ENCODE measurements at places on chromosomes 3 and 15.

DNA sequence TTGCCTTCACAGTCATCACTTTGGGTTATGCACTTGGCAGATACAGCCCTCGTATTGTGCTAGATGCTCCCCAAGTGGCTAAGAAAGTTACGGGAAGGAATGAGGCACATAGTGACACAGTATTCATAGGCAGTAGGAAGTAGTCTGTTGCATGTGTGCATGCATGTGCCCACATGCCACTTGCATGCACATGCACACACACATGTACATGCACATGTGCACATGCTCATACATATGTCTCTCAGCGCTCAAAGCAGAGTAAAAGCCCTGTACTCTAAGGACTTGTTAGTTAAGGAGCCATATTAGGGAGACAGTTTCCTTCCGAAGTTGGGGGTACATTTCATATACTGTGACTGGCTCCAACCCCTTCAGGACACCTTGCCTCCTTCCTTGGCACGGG lies 128.9 kb downstream of the CHCHD6 start:
- DNase-seq: no peak

DNA sequence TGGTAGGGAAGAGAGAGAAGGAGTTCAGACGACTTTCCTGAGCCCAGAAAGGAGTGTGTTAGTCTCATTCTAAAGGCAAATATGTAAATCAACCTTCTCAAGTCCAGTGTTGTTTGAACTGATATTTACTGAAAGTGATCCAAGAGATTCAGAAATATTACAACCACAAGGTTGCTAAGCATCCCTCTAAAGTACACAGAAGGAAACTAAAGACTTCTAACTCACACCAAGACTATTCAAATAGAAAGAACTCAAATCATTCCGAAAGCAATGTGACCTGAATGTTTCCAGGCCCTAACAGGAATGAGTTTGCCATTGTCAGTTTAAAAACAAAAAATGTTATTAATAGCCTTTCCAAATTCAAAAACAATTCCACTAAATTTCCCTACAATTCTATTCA lies 56.9 kb upstream of the VGLL3 start:
- no peak for DNase-seq

GRCh38 chr15:83477808-83478537 lies 30.8 kb downstream of the SH3GL3 start:
- DNase-seq: no peak

DNA sequence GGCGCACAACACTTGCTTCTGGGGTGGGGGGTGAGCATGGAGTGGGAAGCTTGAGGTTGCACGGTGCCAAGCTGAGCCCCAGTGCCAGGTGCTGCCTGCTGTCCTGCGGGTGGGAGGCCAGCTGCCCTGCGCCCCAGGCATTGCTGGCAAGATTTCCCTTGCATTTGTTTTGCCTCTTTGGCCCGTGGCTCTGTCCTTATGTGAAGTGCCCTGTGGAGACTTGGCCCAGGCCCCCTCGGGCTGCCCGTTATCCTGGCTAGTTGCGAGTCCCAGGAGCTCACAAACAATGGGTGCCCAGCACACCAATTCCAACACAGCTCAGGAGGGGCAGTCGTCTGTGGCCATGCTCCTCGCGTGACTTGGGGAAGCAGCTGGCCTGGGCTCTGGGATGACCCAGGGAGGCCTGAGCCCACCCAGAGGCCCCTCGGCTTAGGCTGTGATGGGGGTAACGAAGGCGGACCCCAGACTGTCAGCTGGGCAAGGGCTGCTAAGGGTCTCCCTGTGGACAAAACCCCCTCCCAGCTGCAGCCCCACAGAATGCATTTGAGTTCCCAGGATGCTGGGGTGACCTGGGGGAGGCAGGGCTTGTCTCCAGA lies 5.9 kb downstream of the C3orf22 start:
- DNase-seq: no peak

DNA sequence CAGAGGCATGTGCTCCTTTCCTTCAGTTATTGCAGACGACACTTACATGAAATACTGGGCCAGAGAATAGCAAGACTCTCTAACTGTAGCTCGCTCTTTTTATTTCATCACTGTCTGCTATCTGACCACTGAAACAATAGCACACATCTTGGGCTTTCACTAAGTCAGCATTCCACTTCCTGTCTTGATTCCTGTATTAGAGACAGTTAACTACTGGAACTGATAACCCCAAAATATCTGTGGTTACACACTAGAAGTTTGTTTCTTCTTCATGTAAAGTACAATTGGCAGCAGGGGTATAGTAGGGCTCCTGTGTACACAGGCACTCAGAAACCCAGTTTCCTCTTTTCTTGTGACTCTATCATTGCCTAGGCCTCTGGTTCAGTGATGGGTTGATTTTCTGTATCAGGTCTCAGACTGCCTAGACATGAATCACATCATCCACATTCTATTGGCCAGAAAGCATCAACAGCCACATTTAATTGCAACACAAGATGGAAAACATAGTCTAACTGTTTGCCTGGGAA lies 230.2 kb upstream of the CD96 start:
- DNase-seq: no peak

GRCh38 chr3:9008550-9009255 lies 45.4 kb upstream of the RAD18 start:
- DNase-seq: no peak

- DNase-seq: peak; percentile 81
Measured at GRCh38 chr15:101121511-101122090, 130.2 kb downstream of the CHSY1 start.

- no peak for DNase-seq
Measured at GRCh38 chr15:31016446-31016915, 25.1 kb upstream of the MTMR10 start.
